ENCODE measurements at places on chromosomes 2 and 18. TPM values are rescaled to one million over a fixed set of nuclear protein-coding genes. Genes with fewer than 3 reads are reported as not detected.

SYT4 gene
- 0.26 TPM for total RNA-seq

MAP3K20 gene
- 11.8 TPM for total RNA-seq

- peak; percentile 38 for DNase-seq
- H3K27me3 ChIP-seq, result peaks cover 1% of the 10 kb centered on the region
- H3K4me3 ChIP-seq, result no peak overlapping the region
Observed at GRCh38 chr2:106563195-106563594, 76.0 kb downstream of the CD8B2 start.

DNA sequence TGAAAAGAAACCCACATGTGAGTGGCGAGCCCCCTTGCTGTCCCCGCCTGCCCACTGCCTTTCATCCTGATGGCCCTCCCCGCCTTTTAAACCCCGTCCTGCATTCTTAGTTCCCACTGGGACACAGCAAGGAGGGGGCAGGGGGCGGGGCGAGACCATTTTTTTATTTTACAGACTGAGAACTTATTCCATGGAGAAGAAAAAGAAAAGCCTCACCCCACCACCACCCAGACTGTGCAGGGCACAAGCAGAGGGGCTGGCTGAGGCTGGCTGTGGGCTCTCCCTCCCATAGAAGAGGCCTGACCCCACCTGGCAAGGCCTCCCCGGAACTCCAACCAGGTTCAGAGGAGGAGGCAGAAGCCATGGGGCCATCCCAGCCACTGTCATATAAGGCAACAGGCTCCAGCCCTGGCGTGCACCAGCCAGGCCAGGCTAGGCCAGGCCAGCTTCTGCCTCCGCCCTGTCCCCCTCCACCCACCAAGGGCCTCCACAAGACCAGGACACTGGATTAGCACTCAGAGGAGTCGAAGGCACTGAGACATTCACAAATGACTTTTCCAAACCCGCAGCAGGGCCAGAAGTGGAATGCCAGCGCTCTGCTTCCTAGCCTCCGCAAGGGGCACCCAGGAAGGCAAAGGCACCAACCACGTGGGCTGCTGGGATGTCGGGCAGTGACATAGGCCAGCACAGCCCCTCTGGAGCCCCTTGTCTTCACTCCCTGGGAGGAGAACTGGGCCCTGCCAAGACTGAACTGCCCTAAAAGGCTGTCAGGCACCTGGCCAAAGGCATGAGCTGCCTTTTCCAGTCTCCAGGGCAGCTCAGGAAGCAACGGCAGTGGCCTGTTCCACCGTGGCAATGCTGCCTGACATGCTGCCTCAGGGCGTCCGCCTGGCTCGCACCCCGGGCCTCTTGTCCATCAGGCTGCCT is 37.5 kb upstream of the SEMA4C start:
- H3K27me3 ChIP-seq, result peaks cover 7% of the 10 kb centered on the region
- no peak overlapping the region for H3K4me3 ChIP-seq
- DNase-seq, result no peak
- no peak overlapping the region for H3K27ac ChIP-seq
- H3K36me3 ChIP-seq, result no peaks in the 10 kb centered on the region
- H3K4me1 ChIP-seq, result peaks cover 14% of the 10 kb centered on the region

Data from endothelial cell (in vitro differentiated cells).